Kasumi-1 (cell line): ENCODE measurements at places on chromosomes 3 and 15.

DNA sequence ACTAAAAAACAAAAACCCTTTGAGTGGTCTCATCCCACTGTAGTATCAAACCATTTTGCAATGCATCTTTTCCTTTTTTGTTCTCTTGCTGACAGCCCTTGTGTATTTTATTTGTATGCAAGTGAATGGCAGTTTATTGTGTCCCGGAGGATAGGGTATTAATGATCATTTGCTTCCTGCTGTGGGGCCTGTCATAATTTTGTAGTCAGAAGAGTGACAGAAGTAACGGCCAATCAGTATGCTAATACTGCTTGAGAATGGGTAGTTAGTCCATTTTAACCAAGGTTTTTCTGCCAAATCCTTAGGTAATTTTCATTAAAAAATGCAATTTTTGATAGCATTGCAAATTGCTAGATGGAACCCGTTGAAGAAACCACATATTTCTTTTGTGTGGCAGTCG, 75.5 kb upstream of the PLSCR5 start:
- no peak for DNase-seq

- no peak for DNase-seq
Measured at GRCh38 chr3:114553949-114554593, 260.2 kb downstream of the TIGIT start.

DNA sequence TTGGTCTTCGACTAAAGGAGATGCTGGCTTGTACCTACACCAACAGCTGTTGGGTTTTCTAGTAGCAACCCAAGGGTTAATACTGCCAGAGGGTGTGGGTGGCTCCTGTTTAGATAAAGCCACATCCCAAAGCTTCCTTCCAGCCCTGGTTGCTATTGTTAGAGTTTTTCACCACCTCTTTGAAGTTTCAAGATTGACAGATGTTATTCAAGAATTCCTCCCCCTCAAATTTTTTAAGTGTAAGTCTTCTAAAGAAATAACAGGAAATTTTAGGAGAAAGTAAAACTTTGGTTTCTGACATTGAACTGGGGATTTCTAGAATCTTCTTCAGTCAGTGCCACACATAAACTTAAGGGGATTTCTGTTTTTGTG, 60.9 kb downstream of the TGFBR2 start:
- DNase-seq: peak; percentile 65

- DNase-seq: no peak
Measured at GRCh38 chr3:48518638-48519276, 14.8 kb upstream of the SHISA5 start.

- DNase-seq: no peak
Measured at GRCh38 chr3:53005854-53006513, 39.9 kb downstream of the SFMBT1 start.

- no peak for DNase-seq
Measured at GRCh38 chr3:60269829-60270266, 981.4 kb downstream of the FHIT start.

DNA sequence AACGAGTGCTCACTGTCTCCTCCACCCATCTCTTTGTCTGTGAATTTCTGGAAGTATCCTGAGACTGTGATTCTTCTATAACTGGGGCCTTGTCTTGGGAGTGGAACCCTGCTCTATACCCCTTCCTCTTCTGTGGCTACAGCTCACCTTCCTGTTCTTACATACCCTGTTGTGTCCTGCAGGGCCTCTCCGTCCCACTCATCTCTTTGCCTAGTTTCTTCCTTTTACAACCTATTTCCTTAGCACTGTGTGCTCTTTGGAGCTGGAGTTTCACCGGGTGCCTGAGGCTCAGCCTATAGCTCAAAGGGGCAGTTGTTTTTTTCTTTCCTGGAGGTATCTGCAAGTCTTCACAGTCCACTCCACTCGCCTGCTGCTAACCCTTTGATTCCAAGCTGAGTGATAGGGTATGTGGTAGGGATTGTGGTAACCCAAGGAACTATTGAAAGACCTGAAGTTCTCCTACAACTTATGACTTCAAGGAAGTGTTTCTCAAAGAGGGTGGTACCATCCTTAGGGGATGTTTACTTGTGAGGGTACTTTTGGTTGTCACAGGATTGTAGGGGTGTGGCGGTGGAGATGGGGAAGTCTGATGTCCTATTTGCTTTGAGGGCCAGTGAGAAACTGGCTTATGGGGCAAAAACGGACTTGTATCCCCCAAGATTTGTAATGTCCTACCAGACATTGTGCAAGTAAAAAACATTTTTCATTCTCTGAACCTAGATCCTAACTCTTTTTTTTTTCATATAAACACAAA, 66.6 kb upstream of the ARL8B start:
- DNase-seq: peak; percentile 86

DNA sequence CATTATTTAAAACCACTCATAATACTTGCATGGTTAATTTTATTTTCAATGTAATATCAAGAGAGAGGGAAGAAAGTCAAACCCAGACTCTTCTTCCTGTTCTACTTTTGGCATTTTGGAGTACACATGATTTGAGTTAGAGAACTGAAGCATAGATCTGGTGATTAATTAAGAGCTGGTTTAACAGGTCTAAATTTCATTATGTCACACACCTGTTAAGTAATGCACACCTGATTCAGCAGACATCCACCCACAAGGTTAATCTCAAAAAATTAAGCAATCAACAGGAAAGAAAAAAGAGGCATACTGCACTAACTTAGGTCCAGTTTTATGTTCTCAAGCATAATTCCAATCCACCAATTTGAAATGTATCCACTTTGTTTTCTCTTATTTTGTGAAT, 101.1 kb upstream of the ICE2 start:
- no peak for DNase-seq

DNA sequence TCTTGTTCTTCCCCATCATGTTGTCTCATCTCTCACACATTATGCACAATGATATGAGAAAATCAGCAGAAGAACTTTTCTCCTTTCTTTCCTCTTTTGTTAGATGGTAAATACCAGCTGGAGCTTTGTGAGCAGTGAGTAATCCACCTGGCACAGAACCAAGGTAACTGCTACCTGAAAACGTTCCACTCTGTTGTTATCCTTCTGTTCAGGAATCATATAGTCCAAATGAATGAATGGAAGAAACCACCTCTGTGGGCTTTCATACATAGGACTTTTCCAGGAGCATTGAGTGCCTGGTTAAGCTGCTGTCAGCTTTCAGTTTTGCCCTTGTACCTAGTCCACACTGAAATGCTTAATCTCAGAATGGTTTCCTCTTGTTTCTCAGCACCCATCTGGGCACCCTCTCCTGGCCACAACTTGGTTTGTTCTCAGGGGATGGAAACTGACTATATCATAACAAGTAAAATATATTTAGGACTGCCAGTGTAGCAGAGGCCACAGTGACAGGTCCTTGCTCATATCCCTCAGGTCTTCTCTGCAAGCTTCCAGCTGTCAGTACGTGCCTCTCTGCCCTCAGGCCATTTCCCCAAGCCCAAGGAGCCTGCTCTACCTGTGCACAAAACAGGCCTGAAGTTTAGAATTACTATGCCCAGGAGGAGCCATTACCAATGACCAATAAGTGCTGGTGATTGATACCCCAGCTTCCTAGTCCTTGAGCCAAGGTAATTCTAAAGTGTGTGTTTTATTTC, 23.5 kb upstream of the SLC4A7 start:
- DNase-seq: no peak

GRCh38 chr3:147373301-147373700, 33.0 kb downstream of the ZIC4 start:
- DNase-seq: no peak

DNA sequence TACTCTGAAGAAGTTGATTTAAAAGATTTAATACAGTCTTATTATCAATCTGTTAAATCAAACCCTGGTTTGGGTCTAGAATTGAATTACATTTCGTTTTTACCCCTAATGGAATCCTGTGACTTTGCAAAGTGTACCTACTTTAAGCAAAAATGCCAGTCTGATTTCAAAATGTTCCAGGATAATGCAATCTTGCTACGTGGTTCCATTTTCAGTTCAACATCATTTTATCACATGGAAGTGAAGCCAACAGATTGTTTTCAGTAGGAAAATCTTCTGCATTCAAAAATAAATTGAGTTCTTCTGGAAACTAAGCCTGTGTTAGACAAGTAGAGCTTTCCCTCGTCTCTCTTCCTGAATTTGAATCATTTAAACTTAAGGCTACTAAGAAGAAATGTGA, 356.4 kb downstream of the CHST2 start:
- no peak for DNase-seq

DNA sequence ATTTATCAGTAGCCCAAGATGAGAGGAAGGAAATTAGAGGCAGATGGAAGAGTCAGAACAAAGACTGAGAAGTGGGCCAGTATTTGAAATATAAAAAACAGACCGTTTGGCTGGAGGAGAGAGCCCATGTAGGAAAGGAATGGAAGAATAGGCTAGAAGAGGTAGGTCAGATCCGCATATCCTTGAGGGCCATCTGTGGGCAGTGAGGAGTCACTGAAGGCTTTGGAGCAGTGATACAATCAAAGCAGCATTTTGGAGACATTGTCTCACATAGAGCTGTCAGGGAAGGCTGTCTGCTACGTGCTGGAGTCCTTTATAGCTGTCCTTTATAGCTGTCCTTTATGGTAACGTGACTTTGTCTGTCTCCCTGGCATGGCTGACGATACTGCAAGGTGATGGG, 92.0 kb upstream of the VEPH1 start:
- no peak for DNase-seq

DNA sequence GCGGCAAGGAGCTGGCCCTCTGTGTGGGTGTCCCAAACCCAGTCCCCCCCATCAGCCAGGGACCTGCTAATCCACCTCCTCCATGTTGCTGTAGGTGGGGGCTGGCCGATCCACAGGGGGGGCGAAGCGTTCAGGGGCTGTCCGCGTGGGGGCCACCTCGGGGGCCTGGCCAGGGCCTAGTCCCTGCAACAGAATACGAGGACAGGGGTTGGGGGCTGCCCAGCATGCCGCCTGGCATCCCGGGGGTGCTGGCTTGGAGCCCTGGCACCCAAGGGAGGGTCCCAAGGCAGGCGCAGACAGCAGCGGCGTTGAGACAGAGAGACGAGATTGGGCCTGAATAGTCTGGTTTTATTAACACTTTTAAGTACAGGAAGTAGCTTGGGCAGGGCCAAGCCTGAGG, 3.8 kb upstream of the QARS1 start:
- no peak for DNase-seq

DNA sequence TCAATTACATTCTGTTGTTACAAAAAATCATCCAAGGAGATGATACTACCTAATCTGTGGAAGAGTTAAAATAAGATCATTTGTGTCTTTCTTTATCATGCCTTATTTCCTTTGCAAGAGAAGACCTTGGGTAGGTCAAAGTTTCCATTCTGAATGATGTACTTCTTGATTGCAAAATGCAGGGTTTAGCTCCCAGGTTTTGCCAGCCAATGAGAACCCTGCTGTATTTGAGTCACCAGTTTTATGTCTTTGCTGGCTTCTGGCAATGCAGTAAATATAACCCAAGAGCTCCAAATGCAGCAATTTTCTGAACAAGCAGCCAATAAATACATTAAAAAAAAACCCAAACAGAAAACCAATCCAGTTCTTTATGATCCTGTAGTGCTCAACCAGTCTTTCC, 204.9 kb downstream of the CADPS start:
- no peak for DNase-seq

- DNase-seq: no peak
Measured at GRCh38 chr3:69108811-69109210, 13.6 kb downstream of the LMOD3 start.

- no peak for DNase-seq
Measured at GRCh38 chr15:59251001-59251845, 44.6 kb downstream of the LDHAL6B start.

- DNase-seq: no peak
Measured at GRCh38 chr15:25134546-25134945, 179.8 kb downstream of the SNRPN start.

DNA sequence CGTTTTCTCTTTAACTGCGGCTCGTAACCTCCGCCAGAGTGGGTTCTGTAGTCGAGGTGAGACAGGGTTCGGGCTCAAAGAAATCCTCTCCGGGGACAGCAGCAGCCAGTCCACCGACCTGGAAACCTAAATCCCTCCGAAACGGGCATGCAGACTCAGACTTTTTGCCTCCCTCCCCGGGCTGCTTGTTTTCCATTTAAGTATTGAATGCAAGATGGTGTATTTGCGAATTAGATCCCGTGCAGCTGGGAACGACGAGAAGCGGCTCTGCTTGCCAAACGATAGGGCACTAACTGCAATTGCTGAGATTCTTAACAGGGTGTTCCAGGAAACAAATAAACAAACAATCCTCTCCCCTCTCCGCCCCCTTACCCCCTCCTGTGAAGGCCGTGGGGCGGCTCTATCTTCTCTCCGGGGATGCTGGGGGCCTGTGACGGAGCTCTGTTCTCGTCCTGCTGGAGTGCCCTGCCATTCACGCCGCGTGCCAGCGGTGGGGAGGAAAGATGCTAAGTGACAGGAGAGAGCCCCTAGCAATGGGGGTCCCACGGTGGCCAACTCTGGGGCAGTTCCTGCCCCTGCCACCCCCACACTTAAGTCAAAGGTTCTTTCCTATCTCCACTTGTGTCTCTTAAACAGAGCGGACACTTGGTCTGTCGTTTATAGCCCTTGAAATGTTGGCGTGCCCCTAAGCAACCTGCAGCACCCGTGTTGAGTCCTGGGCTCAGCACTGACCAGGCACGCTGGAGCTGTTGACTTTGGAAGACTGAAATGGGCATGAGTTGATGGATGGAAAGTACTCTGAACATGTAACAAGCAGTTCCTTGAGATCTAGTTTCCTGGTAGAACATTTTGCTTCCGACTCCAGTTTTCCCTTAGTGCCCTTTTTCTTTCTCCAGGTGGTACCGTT, 1.3 kb upstream of the ETV5 start:
- DNase-seq: no peak

GRCh38 chr3:23455084-23455483, 252.0 kb downstream of the UBE2E2 start:
- peak; percentile 71 for DNase-seq

DNA sequence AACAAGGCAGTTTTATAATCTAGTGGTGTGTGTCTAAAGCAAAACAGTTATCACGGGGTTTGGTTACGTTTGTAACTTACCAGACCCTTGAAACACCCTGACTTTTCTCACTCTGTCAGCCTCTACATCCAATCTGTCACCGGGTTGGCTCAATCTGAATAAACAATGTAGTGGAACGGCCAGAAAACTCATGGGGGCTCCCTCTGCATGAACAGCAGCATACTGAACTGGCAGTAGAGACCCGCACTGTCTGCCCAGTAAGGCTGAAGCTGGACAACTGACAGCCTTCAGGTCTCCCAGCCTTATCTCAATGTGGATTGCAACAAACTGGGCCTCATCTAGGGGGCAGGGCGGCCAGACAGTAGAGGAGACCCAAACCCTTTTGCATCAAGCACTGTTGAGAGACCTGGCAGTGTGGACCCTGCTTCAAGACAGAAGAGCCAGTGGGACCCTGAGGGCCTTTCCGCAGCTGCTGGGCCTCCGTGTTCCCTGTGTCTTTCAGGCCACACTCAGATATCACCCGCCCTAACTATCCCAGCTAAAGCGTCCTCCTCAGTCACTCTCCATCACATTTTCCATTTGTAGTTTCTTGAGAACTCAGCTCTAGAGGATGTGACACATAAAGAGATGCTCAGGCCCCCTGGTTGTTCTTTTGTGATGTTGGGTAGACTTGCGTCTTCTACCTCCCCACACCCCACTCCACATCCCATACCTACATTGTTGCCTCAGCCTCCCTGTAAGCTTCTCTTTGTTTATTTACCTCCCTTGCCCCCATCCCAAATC, 181.2 kb upstream of the NR2E3 start:
- no peak for DNase-seq
